AG08395 (cell line): ENCODE measurements at places on chromosomes 12 and 14.

DNA sequence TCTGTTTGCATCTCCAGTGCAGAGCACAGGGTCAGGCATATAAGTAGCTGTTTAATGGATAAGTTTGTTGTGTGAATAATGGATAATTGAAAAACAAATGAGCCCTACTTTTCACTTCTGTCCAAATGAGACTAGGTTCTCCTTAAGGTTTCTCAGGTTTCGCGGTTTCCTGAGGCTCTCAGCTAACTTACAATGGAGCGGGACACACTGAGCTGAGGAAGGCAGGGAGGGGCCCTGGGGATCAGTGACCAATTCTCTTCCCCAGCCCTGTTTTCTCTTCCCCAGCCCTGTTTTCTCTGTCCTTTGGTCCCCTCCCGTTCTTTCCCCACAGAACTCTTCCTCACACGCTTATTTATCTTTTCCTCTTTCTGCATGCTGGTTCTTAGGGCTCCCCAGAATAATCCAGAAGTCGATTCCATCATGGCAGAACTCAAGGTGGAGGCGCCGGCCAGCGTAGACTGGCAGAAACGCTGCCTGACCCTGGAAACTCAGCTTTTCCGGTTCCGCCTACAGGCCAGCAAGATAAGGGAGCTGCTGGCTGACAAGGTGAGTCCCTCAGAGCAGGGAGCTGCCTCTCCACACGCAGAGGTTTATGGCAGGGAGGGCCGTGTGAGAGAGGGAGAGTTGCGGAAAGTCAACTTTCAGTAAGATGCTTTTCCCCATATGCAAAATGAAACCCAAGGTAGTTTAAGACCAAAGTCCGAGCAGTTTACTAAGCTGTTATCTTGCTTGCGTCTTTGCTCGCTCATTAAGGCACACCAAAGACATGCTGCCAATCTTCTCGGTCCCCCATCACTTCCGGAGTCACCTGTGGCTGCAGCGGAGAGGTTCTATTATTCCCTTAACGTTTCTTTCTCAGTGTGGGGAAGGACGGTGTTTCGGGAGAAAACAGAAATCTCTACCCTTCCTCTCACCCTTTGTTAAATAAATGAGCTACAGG, 8.6 kb downstream of the PLEKHH1 start:
- DNase-seq, result no peak

- DNase-seq, result no peak
Measured at GRCh38 chr12:13208533-13209435, 12.3 kb downstream of the EMP1 start.

DNA sequence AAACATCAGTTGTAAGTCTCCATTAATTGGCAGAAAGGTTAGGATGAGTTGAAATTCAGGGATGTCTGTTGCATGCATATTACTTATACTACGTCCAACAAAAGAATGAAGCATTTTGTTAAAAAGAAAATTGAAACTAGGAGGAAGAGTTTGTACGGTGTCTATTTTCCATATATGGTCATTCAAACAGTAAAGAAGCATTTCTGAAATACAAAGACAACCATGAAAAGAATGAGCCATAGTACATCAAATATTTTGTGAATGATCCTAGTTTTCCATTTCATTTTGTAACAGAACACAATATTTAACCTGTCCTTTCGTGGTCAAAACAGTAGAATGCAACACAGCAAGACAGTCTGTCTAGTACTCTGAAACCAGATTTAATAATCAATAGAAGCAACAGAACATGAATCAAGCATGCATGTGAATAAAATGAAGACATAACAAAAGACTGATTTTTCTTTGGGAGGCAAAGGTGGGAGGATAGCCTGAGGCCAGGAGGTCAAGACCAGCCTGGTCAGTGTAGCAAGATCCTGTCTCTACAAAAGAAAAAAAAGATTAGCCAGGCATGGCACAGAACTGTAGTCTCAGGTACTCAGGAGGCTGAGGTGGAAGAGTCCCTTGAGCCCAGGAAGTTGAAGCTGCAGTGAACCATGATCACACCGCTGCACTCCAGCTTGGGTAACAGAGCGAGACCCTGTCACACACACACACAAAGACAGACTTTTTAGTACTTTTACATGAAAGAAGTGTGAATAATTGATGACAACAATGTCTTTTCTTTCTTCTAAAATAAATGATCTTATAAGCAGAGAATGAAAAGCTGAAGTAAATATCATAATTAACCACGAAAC, 156.0 kb downstream of the LRIG3 start:
- DNase-seq, result no peak

DNA sequence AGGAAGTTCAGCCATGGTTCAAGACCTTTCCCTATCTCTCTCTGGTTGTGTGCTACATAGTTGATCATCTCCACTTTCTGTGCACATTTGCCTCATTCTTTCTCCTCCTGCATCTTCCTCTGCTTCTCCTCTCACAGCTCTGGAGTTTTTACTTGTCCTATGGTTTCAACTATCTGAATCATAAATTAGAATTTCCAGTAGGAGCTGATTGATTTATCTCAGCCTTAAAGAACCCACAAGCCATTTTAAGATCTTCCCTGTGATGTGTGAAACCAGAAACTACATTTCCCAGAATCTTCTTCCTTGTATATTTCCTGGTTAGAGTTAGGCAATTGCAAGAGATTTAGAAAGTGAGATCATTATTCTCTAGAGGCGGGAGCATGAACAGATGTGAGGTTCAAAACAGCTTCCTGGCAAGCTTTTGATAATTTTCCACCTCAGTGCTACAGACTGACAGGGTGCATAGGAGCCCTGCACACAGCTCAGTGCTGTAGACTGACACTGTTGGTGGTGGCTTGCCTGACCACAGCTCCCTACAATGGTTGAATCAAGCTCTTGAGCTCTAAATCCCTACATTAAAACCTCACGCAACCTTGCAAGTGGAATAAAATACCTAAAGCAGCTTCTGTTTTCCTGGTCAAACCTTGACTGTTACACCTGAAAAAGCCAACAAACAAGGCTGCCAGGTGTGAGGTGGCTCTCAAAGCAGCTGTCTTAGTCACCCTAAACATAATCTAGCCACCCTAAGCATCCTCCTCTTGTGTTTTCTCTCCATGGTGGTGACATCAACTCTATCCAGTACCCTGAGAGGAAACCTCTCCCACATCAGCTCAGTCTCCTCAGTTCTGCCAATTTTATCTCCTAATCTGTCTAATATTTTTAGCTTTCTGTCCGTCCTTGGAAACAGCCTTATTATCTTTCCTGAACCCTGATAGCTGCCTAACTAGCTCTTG, 21.5 kb upstream of the IFNG start:
- no peak for DNase-seq

DNA sequence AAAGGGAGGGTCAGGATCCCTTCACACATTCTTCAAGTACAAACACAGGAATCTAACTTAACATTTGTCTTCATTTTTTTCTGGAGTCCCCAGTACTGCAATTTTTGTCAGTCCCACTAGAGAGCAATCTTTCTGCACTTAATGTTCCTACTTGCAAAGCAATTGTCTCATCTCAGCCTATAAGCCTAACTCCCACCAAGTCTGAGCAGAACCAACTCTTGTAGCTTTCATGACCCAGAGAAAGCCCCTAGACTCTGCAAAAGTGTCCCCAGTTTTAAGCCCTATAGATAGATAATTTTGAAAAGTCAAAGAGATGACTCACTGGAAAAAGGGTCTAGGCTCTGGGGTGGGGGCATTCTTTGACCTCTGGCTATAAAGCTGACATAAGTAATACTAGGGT, 1.8 kb upstream of the ZBTB39 start:
- DNase-seq, result peak; percentile 69

GRCh38 chr14:58807191-58807590, 169.4 kb downstream of the DACT1 start:
- no peak for DNase-seq

DNA sequence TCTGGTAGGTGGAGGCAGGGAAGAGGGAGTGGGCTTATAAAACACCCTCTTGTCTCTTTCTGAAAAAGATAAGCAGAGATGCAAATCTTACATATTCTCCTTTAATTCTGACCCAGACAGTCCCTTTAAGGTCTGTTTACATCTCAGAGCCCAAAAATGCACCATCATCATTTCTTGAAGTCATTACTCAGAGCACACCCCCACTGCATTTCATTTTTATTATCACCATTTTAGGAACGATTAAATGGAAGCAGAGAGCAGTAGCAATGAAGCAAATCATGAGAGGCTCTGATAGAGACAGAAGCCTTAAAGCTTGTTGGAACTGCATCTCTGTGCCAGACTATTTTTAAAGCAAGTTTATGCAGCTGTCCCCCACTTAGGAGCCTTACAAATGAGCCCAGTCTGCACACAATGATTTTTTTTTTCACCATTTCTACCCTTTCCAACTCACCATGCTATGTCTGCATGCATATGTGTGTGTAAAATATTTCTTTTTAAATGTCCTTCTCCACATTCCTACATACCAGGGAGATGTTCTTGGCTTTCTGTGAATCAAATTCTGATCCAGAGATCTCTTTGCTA, 311.0 kb downstream of the GRIN2B start:
- no peak for DNase-seq

GRCh38 chr12:81541121-81541520, 218.0 kb downstream of the PPFIA2 start:
- no peak for DNase-seq

DNA sequence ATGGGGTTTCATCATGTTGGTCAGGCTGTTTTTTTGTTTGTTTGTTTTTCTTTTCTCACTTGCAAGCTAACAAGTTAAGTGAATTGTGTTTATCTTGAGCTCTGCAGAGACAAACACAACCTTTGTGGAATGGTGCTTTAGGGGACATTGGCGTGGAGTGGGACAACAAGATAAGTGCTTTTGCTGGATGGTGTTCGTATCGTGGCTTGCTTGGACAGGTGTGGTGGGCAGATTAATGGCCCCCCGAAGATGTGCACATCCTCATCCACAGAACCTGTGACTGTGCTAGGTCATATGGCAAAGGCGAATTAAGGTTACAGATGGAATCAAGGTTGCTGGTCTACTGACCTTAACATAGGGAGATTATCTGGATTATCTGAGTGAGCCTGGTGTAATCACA, 7.0 kb downstream of the MLXIP start:
- DNase-seq, result no peak

GRCh38 chr12:10358131-10358530, 31.7 kb downstream of the KLRK1 start:
- no peak for DNase-seq

DNA sequence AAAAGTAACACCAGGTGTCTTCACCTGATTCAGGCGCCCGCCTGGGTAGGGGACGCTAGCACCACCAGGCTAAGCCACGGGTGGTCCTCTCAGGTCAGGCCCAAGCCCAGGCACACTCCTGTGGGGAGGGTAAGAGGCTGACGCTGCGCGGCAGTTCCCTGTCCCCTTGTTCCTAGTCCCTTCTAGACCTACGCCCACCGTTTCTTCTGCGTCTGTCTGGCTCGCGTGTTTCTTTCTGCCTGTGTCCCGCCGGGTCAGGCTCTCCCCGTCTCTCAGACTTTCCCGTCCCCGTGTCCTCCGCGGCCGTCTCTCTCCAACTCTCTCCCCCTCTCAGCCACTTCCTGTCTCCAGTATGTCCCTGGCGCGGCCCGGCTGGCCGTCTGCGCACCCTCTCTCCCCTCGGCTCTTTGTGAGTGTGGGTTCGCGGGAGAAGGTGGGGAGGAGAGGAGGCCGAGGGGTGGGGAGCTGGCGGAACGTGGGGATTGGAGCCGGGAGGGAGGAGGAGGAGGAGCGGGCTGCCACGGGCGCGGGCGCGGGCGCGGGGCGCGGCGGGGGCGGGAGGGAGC, 3.1 kb upstream of the TNS2 start:
- peak; percentile 90 for DNase-seq

- no peak for DNase-seq
Measured at GRCh38 chr12:11805680-11806079, 156.2 kb downstream of the ETV6 start.

DNA sequence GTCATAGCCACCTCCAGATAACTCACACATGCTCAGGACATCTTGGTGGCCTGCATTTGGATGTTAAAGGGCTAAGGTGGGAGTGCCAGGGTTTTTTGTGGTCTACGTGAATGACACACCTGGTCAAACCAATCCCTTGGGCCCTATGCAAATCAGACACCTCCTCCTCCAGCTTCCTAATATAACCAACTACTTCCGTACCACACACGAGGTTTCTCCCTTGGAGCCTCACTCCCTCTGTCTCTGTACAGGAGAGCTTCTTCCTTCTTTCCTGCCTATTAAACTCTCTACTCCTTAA, 19.6 kb downstream of the APOBEC1 start:
- no peak for DNase-seq

- DNase-seq, result no peak
Measured at GRCh38 chr12:46209914-46210872, 58.6 kb downstream of the SLC38A1 start.

GRCh38 chr12:66514581-66514980, 164.3 kb downstream of the GRIP1 start:
- DNase-seq, result peak; percentile 31

- DNase-seq, result no peak
Measured at GRCh38 chr12:3842517-3842916, 30.7 kb downstream of the PARP11 start.

GRCh38 chr14:55892906-55893305, 225.3 kb upstream of the PELI2 start:
- no peak for DNase-seq

- peak; percentile 63 for DNase-seq
Measured at GRCh38 chr12:108840605-108841332, 16.6 kb downstream of the SSH1 start.

GRCh38 chr12:71138011-71138410, 19.8 kb downstream of the TSPAN8 start:
- no peak for DNase-seq

DNA sequence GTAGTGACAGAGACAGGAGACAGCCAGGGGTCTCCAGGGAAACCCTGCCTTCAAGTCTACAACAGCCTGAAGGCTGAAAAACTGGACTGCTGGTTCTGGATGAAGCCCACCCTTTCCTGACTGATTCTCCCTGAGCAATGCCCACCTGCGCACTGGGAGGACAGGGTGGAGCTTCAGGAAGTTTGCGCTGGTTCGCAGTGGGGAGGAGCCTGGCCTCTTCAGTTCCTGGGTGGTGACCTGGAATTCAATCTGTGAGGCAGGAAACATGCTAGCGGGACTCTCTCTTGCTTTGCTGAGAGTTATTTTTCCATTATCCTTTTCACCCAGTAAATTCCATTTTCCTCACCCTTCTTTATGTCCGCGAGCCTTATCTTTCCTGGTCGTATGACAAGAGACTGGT, 600.8 kb downstream of the TRHDE start:
- no peak for DNase-seq

DNA sequence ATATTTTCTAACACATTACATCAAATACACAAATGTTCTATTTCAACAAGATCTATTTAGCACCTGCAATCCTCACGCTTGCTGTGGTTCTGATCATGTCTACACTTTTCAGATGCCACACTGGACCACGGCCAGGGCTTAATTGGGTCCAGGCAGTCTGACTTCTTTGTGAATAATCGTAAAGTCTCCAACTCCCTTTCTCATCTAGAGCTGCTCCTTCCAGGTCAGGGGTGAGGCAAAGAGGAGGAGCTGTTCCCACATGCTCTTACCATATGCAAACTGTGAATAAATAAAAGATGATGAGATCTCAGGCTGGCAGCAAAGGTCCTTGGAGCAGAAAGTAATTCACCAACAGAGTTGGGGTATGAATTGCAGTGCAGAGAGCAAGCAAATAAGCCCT, 316.6 kb downstream of the GLT1D1 start:
- DNase-seq, result no peak

GRCh38 chr14:79378020-79378419, 833.3 kb downstream of the DIO2 start:
- DNase-seq, result no peak
